ENCODE measurements at places on chromosomes 3 and 15. TPM values are rescaled to one million over a fixed set of nuclear protein-coding genes. Genes with fewer than 3 reads are reported as not detected.

Gene CYP1A1
- total RNA-seq = 4.7 TPM

Gene ADAM10
- 133 TPM for total RNA-seq

DNA sequence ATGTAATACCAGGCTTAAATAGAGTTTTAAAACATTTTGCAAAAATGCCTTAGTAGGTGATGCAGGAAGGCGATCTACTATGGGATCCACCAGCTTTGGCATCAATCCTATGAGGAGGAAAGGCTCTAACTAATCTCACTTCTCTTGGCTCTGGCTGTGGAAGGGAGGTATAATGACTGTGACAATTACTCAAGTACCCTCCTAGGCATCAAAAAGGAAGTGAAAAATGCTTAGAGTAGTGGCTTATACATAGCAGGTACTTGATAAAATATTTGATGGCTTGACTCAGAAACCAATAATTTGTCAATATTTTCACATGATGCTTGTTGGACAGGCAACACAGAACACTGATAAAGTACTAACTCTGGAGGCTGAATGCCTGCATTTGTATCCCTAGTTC lies 34.1 kb upstream of the SERPINI2 start:
- DNase-seq = no peak

- DNase-seq = no peak
Observed at GRCh38 chr3:184965639-184966430, 153.9 kb downstream of the VPS8 start.

All from activated CD8-positive, alpha-beta T cell treated with anti-CD3 and anti-CD28 coated beads, Interleukin-2, amount 10 ng/mL, durations not matched to agents 7 days and 5 days (primary cell).